ENCODE measurements at places on chromosomes 11 and 22.

DNA sequence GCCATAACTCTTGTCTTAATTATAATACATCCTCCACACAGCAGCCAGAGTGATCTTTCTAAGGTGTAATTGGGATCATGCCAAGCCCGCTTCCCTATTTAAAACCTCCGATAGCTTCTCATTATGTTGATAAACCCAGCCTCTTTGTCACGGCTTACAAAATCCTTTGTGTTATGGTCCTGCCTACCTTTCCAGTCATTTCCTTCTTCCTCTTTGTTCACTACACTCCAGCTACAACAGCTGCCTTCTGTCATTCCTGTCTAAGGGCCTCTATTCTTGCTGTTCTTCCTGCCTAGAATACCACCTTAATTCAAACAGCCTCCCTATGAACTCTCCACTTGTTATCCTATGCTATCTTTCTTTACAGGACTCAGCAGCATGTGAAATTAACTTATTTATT, 70.6 kb upstream of the CAPRIN1 start:
- DNase-seq = peak; percentile 64

GRCh38 chr22:39655004-39655579, 84.5 kb downstream of the CACNA1I start:
- no peak for DNase-seq

- DNase-seq = no peak
Measured at GRCh38 chr22:38704654-38705234, 1.0 kb upstream of the GTPBP1 start.

DNA sequence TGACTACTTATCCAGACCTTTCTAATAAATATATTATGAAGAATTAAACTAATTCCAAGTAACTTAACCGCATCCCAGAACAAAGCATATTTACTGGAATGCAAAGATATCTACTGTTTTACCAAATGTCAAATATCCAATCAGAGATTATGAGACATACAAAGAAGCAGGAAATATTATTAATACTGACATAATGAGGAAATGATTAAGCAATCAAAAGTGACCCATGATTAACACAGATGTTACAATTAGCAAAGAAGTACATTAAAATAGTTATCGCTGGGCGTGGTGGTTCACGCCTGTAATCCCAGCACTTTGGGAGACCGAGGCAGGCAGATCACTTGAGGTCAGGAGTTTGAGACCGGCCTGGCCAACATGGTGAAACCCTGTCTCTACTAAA, 105.2 kb downstream of the WNT7B start:
- no peak for DNase-seq

DNA sequence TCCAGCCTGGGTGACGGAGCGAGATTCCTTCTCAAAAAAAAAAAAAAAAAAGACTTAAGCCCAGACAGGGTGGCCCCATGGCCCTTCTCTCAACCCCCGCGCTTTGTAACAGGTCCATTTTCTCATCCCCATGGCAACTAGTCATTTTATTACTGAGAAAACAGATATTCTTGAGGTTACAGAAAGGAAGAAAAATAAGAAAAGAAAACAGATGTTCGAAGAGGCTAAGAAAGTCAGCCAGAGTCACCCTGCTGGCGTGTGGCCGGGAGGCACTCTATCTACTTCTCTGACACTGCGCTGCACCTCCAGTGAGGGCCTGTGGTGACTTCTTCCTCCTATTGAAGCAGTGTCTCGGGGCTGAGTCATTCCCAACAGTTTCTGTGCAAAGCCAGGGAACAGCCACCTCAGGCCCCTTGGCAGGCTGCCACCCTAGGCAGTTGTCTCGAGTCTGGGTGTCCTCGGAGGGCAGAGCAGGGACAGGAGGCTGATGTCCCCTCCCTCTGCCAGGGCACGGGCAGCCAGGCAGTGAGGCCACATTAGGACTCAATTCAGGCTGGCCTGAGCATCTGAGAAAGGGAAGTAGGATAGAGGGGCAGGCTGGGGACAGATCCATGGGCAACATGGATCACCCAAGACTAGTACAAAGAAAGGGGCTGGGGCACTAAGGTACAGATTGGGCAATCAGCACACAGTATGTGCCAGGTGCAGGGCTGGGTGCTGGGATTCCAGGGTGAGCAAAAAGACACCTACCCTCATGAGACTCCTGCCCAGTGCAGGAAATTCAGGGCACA, 16.4 kb upstream of the SYVN1 start:
- DNase-seq = peak; percentile 61

GRCh38 chr11:57539342-57539741, 1.9 kb downstream of the SMTNL1 start:
- DNase-seq = no peak

DNA sequence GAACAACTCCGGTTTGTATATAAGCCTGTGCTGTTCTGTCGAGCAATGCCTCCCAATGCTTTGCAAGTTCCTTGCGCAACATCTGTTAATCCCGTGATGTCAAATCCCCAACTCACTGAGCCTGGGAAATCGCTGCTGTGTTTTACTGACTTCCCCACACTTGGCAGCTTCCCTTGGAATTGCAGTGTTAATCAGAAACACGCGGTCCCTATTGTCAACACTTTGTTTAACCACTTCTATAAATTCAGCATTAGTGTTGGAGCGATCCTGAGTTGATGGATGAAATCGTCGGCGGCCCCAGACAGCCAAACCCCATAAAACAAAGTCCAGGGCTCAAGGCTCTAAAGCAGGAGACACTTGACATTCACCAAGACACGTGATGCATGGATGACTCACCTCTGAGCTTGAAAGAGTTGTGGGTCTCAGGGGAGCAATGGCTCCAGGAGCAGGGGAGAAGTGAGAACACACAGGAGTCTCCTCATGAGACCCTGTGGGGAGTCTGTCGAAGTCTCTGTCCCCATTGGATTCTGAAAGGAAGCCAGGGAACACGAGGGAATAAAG, 555.3 kb downstream of the MIAT start:
- no peak for DNase-seq

DNA sequence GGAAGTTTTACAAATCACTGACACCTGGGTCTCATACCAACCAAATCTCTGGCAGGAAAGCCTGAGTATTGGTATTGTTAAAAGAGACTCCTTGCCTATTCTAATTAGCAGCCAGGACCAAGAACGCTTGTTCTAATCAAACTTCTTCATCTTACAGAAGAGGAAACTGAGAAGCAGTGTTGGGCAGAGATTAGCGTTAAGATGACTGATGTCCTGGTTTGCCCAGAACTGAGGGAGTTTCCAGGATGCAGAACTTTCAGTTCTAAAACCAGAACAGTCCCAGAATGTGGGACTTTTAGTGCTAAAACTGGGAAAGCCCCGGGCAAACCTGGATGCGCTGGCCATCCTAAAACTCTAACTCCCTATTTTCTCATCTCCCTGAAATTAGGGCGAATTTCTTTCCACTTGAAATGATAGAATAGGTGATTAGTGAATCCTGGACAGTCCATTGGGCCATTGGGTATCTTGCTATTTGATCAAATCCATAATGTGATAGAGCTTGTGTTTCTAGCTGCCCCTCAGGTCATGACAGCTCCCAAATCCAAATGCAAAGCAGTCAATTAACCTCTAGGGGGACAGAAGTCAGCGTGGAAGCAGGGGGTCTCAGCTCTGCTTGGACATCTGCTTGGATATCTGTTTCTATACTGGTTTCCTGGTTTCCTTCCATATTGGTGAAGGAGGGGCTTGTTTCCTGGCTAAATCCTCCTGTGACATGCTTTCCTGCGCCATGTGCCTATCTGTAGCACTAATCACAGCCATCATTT, 16.0 kb upstream of the TMPRSS13 start:
- DNase-seq = no peak

GRCh38 chr11:95297680-95298452, 66.9 kb upstream of the SESN3 start:
- no peak for DNase-seq

- DNase-seq = no peak
Measured at GRCh38 chr22:50489363-50490243, 2.9 kb downstream of the MIOX start.

- DNase-seq = no peak
Measured at GRCh38 chr11:11425806-11426205, 72.8 kb upstream of the CSNK2A3 start.

GRCh38 chr11:117700551-117700950, 96.5 kb downstream of the DSCAML1 start:
- no peak for DNase-seq

GRCh38 chr11:3873712-3874349, 18.4 kb downstream of the STIM1 start:
- DNase-seq = no peak

DNA sequence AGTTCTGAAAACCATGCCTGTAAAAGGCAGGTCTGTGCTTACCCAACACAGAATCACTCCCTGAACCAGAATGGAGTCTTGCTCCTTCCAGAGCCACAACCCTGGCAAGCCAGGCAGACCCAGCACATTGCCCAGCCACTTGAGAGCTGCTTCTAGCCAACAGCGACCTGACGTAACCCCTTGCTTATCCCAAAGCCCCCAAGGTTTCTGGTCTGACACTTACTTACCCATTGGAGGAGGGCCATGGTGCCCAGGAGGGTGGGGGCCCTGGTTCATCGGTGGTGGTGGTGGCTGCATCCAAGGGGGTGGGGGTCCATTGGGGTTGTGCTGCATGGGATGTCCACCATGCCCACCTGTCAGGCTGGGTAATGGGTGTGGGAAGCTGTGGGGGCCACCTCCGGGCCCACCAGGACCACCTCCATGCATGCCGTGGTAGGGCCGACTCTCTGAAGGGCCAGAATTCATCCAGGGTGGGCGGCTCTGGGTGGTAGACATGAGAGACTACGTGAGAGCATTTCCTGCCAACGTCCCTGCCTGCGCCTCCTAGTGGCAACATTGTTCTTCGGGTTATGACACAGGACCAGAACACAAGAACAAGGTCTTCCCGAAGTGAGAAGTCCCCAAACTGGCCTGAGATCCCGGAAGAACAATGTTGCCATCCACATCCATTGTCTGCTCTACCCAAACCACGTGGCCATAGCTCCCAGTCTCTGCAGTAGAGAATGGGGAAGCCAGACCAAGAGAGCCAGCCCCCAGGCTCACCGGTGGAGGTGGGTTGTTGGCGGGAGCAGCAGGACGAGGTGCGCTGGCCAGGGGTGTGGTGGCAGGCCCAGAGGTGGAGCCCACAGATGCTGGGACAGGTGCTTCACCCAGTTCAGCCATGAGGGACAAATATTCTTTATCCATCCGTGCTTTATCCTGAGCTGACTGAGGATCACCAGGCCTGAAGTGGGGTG, 7.8 kb upstream of the PYGM start:
- DNase-seq = no peak

GRCh38 chr11:134531327-134532130, 119.5 kb upstream of the B3GAT1 start:
- DNase-seq = no peak

GRCh38 chr11:65115361-65116082, 2.0 kb downstream of the ZNHIT2 start:
- no peak for DNase-seq
